ENCODE measurements at places on chromosomes 5 and 9. TPM values are rescaled to one million over a fixed set of nuclear protein-coding genes. Genes with fewer than 3 reads are reported as not detected.

DNA sequence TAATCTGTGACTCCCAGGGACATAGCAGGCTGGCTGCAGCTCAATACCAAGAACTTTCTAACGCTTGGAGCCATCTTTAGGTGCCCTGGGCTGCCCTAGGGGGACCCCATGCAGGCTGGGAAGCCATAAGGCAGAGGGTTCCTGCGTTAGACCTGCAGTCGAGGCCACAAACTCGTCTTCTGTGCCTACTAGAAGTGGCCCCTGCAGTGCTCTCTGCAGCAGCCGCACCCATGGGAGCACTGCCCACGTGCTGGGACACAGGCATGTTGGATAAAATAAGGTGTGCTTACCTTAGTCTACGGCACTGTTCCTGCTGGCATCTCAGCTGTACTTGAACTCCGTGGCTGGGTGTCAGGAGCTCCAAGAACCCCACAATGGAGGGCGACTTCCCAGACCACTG lies 9.4 kb downstream of the TOR1B start:
- no peak for DNase-seq

The VCAN gene
- 0.08 TPM for total RNA-seq

The TMC1 gene
- total RNA-seq, result not detected

The LOX gene
- 0.10 TPM for total RNA-seq

DNA sequence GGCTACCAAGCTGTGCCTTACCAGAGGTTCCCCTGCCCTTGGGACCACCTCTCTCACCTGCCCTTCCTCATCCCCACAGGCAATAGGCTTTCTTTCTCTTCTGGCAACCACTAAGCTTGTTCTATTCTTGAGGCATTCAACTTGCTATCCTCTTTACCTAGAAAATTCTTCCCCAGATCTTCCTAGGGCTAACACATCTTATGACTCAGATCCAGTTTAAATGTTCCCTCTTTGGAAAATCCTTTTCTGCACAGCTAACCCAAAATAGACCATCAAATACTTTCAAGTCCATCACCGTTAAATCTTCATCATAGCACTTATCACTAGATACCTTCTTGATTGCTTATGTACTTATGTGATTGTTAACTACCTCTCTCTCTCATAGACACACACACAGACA lies 93.7 kb downstream of the ENC1 start:
- no peak for DNase-seq

The NME5 gene
- total RNA-seq, result not detected

The PCDHGB6 gene
- not detected for total RNA-seq

GRCh38 chr5:61245486-61245885 lies 83.2 kb upstream of the SMIM15 start:
- no peak for DNase-seq

DNA sequence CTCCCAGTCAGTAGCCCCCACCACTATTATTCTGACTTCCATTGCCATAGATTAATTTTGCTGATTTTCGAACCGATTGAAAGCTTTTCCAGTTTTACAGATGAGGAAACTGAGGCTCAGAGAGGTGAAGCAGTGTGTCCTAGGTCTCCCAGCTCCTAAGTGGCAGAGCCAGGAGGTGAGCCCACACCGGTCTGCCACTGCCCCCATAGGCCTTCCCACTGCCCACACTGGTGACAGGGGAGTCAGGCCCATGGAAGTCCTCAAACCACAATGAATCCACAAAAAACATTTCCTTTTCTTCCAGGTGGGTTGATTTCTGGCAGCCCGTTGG lies 54.9 kb upstream of the RPL26L1 start:
- no peak for DNase-seq

The PCBD2 gene
- total RNA-seq, result 13.6 TPM

- DNase-seq, result no peak
Measured at GRCh38 chr9:90559075-90560073, 83.2 kb downstream of the DIRAS2 start.

DNA sequence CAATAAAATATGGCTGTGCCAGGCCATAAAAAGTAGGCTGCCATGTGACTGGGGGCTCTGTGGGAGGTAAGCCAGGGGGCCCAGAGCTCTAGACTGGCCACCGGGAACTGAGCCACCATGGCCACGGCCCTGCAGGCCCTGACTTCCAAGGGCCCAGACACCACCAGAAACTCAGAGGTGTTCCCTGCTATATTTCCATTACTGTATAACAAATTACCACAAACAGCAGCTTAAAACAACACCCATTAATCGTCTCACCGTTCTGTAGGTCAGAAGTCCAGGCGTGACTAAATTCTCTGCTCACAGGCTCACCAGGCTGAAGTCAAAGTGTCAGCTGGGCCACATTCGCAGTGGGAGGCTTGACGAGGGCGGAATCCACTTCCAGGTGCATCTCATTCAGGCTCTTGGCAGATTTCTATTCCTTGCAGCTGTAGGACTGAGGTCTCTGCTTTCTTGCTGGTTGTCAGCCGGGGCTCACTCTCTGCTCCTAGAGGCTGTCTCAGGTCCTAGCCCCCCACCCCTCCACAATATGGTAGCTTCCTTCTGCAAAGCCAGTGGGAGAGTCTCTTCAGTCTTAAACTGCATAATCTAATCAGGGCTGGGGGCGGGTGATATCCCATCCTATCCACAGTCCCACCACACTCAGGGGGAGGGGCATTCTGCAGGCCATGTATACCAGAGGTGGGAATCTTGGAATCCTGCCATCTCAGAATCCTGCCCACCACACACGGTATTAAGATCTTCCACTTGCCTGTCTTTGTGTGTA lies 125.4 kb downstream of the C5orf15 start:
- DNase-seq, result no peak

The CD180 gene
- total RNA-seq, result 0.88 TPM

- no peak for DNase-seq
Measured at GRCh38 chr5:95928724-95929253, 32.9 kb downstream of the ELL2 start.

GRCh38 chr5:163502521-163502920 lies 2.9 kb upstream of the MAT2B start:
- DNase-seq, result no peak

GRCh38 chr5:160419458-160420330 lies 813 bp upstream of the SLU7 start:
- no peak for DNase-seq

The PCDHB3 gene
- not detected for total RNA-seq

DNA sequence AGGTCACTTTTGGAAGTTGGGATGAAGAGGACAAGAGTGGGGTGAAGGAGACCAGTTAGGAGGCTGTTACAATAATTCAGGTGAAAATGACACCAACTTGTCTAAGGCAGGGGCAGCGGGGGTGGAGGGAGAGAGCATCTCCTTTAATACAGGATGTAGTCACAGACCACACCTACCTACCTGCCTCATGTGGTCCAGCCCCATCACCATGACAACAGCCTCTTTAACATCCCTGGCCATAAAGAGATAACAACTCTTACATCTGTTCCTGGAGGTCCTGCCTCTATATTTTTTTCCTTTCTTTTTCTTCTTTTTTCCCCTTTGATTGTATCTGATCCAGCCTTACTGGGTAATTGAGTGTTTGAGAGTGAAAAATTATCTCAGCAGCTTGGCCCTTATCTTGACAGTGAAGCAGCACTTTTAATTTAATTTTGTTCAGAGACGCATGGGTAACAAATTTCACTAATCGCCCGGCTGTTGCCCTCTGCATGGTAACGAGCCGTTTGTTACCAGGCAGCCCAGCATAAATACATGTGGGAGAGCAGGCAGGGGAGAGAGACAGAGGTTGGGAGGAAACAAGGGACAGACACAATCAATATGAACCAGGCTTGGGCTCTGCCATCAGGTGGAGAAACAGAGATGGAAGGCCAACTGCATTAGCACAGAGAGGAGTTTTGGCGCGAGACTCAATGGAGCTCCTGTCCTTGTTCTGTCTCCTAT lies 338.1 kb downstream of the ASTN2 start:
- no peak for DNase-seq

The TCF7 gene
- total RNA-seq, result 21.9 TPM

GRCh38 chr9:99682870-99683269 lies 138.8 kb upstream of the NR4A3 start:
- no peak for DNase-seq

The FUT7 gene
- 9.9 TPM for total RNA-seq

DNA sequence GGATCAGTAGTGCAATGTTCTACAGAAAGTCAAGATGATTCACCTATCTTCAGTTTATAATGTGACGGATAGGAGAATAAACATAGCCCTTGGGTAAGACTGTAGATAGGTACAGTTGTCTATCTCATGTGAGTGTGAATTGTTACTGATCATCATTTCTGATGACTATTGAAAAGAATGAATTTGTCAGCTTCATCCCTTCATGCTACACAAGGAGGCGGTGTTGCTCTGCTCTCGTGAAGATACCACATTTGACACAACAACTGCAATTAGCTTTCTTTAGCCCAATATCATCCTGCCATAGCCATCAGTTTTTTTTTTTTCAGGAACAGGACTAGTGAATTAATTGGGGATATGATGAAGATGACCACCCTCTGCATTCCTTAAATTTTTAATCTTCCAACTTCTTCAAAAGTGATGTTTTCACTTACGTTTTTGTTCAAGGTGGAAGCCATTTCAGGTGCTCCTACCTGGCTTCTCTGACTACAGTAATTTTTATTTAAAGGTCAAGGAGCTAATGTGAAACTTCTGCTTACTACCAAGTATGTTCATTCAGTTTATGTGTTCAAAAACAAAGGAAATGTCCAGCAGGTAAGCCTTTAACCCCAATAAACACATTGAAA lies 152.9 kb upstream of the MOCS2 start:
- no peak for DNase-seq

The CYLC2 gene
- total RNA-seq, result not detected

GRCh38 chr9:77848404-77848803 lies 183.2 kb downstream of the GNAQ start:
- no peak for DNase-seq

- DNase-seq, result no peak
Measured at GRCh38 chr9:130539420-130540223, 39.8 kb upstream of the FUBP3 start.

GRCh38 chr9:126295516-126295915 lies 31.1 kb upstream of the MVB12B start:
- DNase-seq, result no peak

The CER1 gene
- not detected for total RNA-seq

The NUP155 gene
- 41.3 TPM for total RNA-seq

The CMYA5 gene
- 0.08 TPM for total RNA-seq

The DNM1 gene
- total RNA-seq, result 0.30 TPM

The ITK gene
- 247 TPM for total RNA-seq

GRCh38 chr9:15211815-15212495 lies 95.1 kb downstream of the TTC39B start:
- DNase-seq, result no peak

GRCh38 chr9:113566016-113566711 lies 102.6 kb downstream of the RGS3 start:
- no peak for DNase-seq

GRCh38 chr5:10358999-10359398 lies 5.5 kb downstream of the MARCHF6 start:
- DNase-seq, result no peak

The C5orf15 gene
- 27.7 TPM for total RNA-seq

The RAD1 gene
- 29.2 TPM for total RNA-seq

DNA sequence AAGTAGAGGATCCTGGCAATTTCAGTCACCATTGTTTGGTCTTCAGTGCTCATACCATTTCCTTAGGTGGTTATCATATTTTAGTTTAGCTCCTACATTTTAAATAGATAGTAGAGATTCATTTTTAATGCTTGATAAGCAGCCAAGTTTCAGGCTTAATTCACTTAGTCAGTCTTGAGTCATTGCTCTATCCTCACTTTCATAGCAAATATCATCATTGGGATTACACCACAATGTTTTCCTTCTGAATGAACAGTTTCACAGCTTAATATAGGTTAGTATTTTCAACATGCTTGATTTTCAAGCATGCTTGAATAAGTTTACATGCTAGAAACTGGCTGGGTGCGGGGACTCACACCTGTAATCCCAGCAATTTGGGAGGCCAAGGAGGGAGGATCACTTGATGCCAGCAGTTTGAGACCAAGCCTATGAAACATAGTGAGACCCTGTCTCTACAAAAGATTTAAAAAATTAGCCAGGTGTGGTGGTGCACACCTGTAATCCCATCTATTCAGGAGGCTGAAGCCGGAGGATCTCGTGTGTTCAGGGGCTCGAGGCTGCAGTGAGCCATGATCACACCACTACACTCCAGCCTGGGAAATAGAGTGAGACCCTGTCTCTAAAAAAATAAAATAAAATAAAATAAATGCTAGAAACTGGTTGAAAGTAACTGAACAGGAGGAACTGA lies 339.9 kb downstream of the ADGRV1 start:
- no peak for DNase-seq

DNA sequence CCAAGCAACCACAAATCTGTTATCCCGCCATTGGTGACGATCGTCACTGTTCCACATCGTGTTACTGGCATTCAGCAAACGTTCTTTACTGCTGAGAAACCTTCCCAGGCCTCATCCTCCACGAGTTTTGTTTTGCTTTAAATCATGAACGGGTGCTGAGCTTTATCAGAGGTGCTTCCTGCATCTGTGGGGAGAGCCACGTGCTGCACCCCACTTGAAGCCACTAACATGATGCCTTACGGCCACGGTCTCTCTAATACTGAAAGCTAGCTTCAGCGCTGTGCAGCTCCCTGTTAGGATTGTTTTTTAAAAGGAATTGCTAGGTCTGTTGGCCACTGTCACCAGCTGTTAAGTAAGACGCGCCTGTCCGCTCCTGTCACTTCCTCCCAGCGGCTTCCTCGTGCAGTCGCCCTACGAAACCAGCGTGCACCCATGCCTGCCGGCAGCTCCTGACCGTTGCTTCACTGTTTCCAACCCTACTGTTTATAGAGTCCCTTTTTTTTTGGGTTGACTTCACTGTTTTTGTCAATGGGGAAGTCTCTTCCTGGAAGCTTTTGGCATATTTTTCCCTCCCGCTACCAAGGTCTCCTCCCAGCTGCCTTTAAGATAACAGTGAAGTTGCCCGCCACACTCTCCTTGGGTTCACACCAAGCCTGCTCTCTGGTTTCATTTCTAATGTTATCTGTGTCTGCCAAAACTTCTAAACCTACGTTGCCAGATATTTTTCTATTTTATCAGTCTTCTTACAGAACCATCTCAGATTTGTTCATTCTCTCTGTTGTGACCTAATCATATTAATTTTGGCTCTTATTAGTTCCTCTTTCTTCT lies 20.3 kb downstream of the LPCAT1 start:
- no peak for DNase-seq

DNA sequence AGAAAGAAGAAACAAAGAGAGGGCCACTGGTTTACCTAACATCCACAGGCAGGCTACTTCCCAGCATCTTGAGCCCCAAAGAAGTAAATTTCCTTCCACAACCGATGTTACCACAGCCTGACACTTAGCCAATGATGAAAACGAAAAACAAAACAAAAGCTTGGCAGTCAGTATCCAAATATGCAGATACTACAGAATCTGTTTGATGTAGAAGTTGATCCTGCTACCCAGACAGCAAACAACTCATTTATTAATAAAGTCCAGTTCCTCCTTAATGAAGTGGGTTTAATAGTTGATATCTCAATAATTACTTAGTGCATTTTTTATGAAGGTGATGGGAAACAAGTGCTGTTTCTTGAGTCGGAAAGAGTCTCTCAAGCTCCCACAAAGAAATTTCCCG lies 67.1 kb upstream of the GABRP start:
- DNase-seq, result no peak

DNA sequence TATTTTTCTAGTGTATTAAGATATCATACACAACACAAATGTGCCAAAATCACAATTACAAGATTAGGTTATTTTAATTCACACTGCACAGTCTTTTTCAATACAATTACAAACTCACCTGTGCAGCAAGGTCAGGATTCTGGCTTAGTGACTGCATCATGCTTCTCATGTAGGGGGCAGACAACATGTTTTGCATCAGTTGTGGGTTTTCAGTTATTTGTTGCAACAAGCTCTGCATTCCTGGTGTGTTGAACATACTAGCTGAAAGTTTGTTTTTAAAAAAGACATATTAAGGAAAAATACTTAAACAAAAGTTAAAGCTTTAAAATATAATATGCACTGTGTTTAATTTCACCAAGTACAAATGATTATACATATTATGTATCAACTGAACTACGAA lies 38.7 kb downstream of the UBQLN1 start:
- no peak for DNase-seq

Measured in activated CD4-positive, alpha-beta memory T cell treated with anti-CD3 and anti-CD28 coated beads, Interleukin-2, amount 10 ng/mL, durations not matched to agents 7 days and 5 days (primary cell).